ENCODE measurements at places on chromosomes 3 and 15.

- DNase-seq, result no peak
These were observed 429.6 kb upstream of the MDFIC2 start for GRCh38 chr3:70742081-70742480.

GRCh38 chr3:194296454-194297263, 54.5 kb downstream of the CPN2 start:
- peak; percentile 84 for DNase-seq

DNA sequence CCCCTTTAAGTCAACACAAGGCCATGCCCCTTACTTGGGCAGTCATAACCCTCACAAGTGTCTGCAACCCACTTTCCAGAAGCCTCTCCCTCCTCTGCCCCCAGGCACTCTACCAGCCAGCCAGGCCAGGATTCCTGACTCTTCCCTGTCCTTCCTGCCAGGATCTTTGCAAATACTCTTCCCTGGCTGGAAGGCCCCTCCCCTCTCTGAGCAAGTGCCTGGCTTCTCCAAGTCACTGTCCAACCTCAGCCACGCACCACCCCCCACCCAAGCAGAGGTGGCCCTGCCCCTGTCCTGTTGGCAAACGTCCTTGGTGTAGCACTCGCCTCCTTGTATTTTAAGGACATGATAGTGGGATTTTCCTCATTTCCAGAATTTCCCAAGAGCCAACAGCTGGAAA, 54.7 kb upstream of the USP3 start:
- no peak for DNase-seq

DNA sequence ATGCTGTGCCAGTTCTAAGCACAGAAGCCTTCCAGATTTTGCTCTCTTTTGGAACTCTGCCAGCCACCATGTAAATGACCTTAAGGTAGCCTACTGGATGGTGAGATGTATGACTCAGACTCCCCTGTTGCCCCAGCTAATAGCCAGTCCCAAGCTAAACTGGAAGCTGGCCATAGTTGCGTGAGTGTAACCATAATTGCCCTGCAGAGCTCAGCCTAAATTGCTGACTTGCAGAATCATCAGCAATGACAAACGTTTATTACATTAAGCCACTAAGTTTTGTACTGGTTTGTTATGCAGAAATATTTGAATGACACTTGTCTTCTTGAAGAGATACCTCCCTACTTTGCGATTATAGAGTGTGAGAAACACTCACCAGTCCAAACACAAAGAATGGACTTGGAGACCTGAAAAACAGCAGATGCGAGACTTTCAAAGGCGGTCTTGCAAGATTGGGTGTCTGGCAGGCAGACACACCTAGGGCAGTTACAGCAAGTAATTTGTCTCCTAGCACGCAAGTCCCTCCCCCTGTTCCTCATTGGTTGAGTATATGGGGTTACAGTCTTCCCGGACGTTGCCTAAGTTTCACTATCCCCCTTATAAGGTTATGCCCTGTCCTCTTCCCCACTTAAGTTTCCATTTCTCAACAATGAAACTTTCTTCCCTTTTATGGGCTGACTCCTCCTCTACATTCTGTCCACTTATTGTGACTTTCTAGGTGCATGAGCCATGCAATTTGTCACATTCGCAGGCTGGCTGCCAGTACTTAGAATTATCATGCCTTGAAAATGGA, 83.6 kb upstream of the XCR1 start:
- peak; percentile 97 for DNase-seq

GRCh38 chr3:113261063-113261625, 49.8 kb downstream of the BOC start:
- no peak for DNase-seq

DNA sequence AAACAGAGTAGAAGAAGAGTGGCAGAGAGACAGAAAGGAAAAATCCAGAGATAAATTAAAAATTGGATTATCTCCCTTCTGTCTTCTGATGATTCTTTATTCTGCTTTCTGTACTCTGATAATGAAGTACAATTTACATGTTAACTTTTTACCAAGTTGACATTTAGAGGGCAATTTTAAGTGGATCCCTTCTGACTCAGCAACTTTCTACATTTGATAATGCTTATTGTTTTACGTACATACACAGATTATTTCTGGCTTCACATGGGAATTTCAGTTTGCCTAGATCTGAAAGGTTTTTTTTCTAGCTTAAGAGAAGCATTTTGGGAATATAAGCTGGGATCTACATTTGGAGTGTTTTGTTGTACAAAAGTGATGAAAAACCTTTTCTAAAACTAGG, 491.3 kb downstream of the OTOL1 start:
- no peak for DNase-seq

GRCh38 chr3:194485468-194485880, 1.3 kb downstream of the ATP13A3 start:
- no peak for DNase-seq
